T-helper 1 cell (primary cell): ENCODE measurements at places on chromosomes 7 and 10.

DNA sequence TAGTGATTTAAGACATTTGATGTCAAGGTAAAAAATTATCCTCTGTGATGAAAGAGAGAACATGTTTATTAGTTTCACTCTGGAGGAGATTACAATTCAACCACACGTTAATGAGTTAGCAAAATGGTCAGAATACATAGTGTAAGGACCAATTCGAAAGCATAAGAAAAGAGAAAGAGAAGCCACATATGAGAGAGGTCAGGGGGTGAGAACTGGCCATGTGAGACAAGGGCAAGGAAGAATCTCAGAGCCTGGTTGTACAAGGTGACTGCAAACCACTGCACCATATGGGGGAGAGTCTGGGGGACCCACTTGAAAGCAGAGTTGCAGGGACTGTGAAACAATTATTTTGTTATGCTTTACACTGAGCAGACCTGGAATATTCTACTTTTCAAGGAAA is 27.7 kb upstream of the BET1 start:
- no peak for DNase-seq

- no peak for DNase-seq
Observed at GRCh38 chr7:36949711-36950600, 225.7 kb upstream of the AOAH start.

GRCh38 chr7:96823274-96823673 is 113.6 kb upstream of the SEM1 start:
- no peak for DNase-seq

GRCh38 chr7:44195889-44196288 is 4.9 kb upstream of the YKT6 start:
- DNase-seq = no peak

GRCh38 chr10:79905322-79906314 is 43.3 kb downstream of the SFTPD start:
- no peak for DNase-seq

DNA sequence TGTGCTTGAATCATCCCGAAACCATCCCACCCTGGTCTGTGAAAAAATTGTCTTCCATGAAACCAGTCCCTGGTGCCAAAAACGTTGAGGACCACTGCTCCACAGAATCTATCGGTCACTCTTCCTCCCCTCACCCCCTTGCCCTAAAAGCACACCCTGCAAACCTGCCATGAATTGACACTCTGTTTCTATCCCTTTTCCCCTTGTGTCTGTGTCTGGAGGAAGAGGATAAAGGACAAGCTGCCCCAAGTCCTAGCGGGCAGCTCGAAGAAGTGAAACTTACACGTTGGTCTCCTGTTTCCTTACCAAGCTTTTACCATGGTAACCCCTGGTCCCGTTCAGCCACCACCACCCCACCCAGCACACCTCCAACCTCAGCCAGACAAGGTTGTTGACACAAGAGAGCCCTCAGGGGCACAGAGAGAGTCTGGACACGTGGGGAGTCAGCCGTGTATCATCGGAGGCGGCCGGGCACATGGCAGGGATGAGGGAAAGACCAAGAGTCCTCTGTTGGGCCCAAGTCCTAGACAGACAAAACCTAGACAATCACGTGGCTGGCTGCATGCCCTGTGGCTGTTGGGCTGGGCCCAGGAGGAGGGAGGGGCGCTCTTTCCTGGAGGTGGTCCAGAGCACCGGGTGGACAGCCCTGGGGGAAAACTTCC is 784 bp upstream of the SERPINE1 start:
- no peak for DNase-seq
